Psoas muscle (tissue), 8 donors: ENCODE measurements at places on chromosomes 1 and 21. TPM values are rescaled to one million over a fixed set of nuclear protein-coding genes. Genes with fewer than 3 reads are reported as not detected.

The SAMD11 gene
- 0.37 TPM for total RNA-seq

DNA sequence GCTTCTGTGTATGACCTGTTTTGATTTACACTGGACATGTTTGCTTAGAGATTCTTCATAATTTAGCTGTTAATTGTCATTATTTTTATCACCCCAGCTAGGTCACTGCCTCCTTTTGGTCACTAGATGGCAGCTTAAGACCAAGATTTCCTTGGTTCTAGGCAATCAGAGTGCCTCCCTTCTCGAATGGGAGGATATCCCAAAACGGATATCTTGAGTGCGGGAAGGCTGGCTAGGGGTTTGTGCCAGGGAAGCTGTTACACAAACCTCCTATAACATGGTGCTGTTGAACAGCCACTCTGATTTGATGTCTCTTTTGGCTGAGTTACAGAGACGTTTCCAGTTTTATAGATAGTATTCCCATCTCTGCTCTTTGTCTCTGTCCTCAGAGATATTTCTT, 283.5 kb downstream of the S1PR1 start:
- no peak for DNase-seq

GRCh38 chr21:45126204-45126626, 51.8 kb downstream of the ADARB1 start:
- DNase-seq = no peak

DNA sequence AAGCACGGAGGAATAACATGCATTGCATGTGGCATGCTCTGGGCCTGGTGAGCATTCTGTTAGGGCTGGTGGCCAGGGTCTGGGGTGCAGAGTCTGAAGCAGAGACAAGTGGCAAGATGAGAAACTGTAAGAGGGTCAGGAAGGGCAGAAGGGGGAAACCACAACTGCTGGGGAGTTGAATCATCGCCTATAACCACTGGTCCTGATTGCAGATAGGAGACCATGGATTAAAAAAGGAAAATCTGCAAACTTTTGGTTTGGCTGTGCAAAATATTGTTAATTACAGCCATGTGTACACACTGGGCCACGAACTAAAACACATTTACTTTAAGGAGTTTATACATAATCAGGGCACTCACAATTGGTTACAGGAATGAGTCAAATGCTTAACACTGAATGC, 76.6 kb downstream of the TGFBR3 start:
- no peak for DNase-seq

The SH2D2A gene
- 0.46 TPM for total RNA-seq

The LCE1D gene
- not detected for total RNA-seq

The SLAMF8 gene
- total RNA-seq = 1.6 TPM

The ALDH9A1 gene
- total RNA-seq = 40.9 TPM

The FAM151A gene
- total RNA-seq = not detected

GRCh38 chr21:31866077-31866511, 6.7 kb upstream of the HUNK start:
- DNase-seq = peak; percentile 91

DNA sequence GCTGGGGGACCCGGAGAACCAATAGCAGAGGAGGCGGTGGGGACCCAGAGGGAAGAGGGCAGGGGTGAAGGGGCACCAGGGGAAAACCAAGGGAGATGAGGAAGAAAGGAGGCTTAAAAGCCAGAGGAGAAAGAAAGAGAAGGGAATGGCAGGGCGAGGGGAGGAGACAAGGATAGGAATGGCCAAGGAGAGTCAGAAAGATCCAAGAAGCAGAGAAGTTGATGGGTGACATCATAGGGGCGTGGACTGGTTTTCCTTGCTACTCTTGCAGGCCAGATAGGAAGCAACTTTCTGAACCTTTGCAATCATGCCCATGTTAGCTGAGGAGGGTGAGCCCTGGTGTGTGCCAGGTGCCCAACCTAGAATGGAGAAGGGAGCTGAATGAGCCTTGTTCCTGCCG, 5.4 kb downstream of the NPR1 start:
- no peak for DNase-seq

GRCh38 chr21:45258466-45258865, 29.2 kb downstream of the POFUT2 start:
- DNase-seq = peak; percentile 31

- DNase-seq = peak; percentile 67
These were observed at the start of the genes FBXO2 and FBXO44 for GRCh38 chr1:11654137-11654938. TSS of gene FBXO2 (minus strand) at chr1:11654429. CDS start at chr1:11654340, 89 bp downstream. TSS of gene FBXO44 (plus strand) at chr1:11654877. CDS start at chr1:11655836, 959 bp downstream.

The PDC gene
- not detected for total RNA-seq

- DNase-seq = no peak
These were observed 32.0 kb upstream of the C1orf105 start for GRCh38 chr1:172388490-172388889.

The F13B gene
- not detected for total RNA-seq

DNA sequence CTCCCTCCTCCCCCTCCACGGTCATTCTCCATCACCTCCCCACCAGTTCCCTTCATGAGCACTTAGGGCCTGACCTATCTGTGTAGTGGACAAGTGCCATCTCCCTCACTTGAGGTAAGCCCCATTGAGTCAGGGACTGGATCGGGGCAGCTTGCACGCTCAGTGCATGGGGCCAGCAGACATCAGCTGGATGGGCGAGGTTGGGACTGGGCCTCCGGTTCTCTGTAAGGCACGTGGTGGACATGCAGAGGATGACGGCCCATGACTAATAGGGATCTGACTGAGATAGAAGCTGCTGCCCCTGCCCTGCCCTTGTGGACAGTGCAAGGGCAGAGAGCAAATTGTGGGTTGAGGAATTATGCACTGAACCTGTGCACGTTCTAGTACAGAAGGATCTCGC, 120.4 kb upstream of the C1orf174 start:
- DNase-seq = no peak

DNA sequence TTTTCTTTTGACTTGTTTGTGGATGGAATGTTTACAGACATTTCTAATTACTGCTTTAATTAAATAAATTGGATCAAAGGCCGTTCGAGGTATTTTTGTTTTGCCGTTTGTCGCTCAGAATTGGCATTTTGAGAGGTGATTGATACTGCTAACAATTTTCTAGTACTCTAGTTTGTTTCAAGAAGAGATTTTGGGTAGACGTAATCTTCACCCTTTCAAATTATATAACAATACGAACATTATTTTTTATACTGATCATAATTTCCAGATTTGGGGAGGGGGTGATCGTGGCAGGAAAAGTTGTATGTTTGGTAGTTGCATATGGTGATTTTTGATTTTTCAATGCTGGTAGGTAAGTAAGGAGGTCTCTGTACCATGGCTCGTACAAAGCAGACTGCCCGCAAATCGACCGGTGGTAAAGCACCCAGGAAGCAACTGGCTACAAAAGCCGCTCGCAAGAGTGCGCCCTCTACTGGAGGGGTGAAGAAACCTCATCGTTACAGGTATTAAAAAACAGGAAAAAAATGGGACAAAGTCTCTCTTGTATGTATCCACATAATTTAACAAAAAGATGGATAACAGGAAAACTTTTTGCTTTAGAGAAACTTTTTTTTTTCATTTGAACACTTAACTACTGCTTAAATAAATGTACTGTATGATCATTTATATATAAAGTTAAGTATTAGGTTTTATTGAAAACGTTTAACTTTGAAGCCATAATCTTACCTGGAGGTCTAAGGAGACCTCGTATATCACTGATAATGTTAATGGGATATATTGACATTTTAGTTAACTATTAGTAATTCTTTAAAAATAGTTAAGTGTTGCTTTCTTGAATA, 1.7 kb downstream of the H3-3A start:
- no peak for DNase-seq

DNA sequence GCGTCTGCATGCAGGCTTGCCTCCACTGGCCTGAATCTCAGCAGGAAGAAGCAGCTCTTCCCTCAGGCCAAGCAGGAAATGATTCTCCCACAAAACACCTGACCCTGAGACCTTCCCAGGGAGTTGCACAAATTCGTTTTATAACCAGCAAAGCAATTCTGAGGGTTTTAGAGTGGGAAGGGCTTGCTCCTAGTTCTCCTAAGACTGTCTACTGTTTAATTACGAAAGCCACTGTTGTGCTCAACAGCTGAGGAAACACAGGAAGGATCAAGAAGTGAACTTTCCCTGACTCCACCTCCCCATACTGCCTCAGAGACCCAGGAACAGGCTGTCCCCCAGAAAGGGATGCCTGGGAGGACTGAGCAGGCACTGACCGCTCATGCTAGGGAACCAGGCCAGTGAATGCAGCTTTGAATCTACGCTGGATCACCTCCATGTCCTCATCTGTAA, 37.0 kb upstream of the PUM1 start:
- no peak for DNase-seq

The UMODL1 gene
- total RNA-seq = not detected

DNA sequence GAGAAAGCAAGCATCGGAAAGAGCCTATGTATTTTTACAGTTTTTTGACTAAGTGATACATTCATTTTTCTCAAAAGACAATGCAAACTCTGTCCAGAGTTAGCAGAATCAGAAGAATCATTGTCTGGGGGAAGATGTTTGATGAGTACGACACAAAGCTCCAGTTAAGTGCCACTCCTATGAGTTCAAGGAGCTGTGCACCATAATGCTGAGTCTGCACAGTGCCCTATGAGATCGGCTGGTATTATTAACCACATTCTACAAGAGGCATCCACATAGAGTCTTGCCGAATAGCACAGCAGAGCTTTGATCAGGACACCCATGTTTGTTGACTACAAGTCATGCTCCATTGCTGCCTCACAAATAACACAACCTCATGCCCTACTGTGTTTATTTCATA, 54.9 kb upstream of the RAP1GAP start:
- DNase-seq = no peak

The A3GALT2 gene
- total RNA-seq = not detected

The TFF1 gene
- not detected for total RNA-seq

GRCh38 chr1:17213148-17213781, 8.3 kb downstream of the PADI1 start:
- DNase-seq = peak; percentile 3

The TMEM240 gene
- total RNA-seq = 1.2 TPM

DNA sequence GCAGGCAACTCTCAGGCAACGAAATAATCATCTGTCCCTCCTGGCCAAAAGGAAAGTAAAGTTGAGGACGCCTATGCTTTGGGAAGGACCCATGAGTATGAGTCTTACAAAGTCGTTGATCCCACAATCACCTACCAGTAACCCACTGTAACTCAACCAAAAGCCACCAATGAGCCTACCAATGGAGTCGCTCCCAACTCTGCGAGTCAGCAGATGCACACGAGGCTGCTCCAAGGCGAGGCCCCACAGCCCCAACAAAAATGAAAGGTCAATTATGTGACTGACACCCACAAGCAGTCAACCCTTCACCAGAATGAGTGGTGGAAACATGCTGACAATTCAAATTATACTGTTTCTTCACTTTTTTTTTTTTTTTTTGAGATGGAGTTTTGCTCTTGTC, 12.0 kb downstream of the SETD4 start:
- no peak for DNase-seq

The CFAP45 gene
- total RNA-seq = 0.42 TPM

DNA sequence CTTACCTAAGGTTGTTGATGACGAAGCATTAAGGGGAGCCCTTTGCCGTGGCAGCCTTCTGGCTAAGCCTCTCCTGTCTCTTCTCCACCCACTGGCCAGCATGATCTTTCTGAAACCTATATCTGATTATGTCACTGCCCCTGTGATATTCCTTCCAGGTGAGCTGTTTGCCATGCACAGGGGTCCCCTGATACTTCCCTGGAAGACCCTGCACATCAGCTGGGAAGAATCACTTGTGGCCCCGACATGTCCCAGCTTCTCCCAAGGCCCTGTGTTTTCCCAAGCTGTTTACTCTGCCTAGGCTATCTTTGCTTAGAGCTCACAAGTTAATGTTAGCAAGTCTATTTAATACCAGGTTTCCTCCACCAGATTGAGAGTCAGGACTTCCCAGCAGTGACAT, 12.3 kb downstream of the RD3 start:
- no peak for DNase-seq
